ENCODE measurements at places on chromosomes 5 and 9.

DNA sequence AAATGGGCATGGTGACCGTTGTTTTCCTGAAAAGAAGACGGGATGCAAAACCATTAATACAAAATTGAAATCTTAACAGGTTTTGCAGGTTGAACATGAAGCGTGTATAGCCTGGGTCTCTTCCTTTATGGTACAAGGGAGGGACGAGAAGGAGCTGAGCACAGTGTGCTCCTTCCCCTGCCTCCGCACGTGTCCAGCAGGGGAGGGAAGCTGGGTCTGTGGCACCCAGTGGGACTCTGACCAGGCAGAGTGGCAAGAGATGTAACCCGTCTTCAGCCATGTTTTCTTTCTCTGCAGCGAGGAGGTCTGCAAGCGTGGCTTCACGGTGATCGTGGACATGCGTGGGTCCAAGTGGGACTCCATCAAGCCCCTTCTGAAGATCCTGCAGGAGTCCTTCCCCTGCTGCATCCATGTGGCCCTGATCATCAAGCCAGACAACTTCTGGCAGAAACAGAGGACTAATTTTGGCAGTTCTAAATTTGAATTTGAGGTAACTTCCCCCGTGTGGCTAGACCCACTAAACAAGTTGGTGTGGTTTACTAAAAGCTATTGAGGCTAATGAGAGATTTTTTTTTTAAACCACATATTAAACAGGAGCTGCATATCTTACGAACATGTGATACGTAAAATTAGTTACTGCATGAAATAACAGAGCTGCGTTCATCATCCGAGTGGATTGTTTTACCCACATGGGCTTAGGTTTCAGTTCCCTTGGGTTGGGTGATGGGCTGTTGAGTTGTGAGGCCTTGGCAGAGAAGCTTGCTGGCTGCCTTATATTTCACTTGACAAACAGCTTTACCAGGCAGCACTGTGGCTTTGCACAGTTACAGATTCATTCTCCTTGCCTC, 143.7 kb downstream of the TRIO start:
- no peak for DNase-seq

DNA sequence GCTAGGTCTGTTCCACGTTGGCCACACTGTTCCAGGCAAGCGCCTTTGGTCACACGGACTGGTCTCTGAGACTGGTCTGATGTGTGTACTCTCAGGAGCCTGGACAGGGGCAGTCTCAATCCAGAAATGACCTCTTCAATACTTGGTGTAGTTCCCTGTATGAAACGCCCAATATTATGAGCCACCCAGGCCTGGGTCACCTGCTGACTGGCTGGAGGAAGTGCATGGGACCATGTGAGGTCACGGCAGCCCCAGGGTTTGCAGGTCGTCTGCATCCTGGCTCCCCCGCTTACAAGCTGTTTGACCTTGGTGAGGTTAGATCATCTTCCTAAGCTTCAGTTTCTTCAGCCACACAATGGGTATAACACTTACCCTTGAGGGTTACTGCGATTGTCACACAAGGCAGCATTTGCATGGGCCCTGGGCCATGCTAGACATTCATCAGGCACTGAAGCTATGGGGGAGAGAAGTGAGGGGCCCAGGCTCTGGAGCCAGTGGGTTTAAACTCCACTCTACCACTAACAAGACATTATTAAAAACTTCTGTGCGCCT, 5.2 kb upstream of the GRHPR start:
- DNase-seq, result no peak

DNA sequence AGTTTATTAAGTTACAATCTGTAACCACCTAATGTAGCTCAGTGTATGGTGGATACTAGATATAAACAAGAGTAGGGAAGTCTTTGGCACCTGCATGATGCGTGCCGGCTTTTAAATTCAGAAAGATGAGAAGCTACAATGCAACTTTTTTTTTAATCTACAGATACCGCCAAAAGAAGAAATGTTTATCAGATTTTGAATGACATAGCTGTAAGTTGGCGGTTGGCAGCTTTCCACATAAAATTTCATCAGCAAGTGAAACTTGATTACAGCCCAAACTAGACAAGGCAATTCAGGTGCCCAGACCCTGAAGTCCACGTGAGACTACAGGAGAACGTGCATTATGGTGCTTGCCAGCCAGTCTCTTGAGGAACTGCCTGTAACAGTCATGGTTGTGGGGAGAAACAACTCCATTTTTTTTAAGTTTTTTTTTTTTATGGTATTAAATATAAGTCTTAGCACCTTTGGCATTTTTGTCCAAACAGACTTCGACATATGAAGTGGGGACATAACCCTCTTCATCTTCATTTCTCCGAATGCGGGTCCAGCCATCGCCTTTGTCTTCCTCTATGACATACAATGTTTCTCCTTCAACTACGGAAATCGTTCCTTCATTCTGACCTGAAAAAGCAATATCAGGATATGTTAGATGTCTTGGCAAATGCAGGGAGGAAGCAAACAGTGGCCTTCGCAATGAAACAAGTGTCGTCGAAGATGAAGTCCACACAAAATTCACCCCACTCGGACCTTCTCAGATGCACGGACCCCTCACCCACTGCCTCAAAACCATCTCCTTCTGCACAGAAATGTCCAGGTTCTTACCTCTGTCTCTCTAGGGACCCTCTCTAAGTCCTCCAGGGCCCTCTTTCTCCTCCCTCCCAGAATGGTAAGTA, 60.4 kb downstream of the USP20 start:
- DNase-seq, result no peak

DNA sequence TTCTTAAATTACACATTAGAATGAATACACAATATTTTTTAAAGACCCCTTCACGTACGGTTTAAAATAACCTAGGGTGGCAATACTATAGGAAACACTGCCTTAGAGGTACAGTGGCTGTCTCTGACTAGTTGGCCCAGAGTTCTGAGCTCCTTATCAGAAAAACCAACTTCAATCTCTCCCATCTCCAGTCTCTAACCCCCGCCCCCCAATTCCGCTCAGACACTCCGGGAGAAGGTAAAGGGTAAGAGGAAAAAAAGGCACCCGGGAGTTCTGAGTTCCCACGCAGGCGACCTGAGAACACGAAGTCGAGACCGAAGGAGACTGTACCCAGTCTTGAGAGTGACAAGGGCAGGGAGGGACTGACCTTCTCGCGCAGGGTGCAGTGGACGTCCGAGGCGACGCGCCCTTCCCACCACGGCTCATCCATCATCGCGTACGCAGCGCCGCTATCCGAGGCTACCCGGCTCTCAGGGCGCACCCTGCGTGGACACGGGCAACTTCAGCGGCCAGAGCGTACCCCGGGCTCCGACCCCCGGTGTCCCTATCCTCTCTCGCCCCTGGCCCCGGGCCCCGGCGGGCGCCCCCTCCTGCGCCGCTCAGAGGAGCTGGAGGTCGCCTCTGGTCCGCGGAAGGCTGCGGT, 752 bp downstream of the CCNJL start:
- peak; percentile 14 for DNase-seq

- no peak for DNase-seq
Observed at GRCh38 chr9:97237311-97237786, 70.1 kb upstream of the CCDC180 start.

DNA sequence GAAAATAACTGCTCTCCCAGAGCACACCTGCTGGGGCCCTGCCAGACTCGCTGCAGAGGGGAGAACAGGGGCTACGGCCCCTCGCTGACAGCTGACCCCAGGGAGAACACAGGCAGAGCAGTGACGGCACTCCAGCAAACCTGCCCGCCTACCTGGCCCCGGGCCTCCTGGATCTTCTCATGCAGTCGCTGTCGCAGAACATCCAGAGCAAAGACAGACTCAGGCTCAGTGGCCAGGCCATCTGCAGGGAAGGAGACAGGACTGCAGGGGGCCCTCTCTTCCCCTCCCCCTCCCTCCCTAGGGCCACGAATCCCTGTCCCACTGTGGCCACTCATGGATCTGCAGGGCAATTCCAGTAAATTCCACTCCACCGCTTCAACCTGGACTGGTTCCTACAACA, 2.4 kb downstream of the SURF6 start:
- no peak for DNase-seq

GRCh38 chr9:1057910-1058309, 7.8 kb downstream of the DMRT2 start:
- no peak for DNase-seq

- no peak for DNase-seq
Observed at GRCh38 chr9:115627511-115627910, 509.6 kb upstream of the TNC start.

- no peak for DNase-seq
Observed at GRCh38 chr9:107696302-107696701, 206.7 kb upstream of the KLF4 start.

GRCh38 chr5:68329554-68330255, 114.1 kb downstream of the PIK3R1 start:
- DNase-seq, result no peak

DNA sequence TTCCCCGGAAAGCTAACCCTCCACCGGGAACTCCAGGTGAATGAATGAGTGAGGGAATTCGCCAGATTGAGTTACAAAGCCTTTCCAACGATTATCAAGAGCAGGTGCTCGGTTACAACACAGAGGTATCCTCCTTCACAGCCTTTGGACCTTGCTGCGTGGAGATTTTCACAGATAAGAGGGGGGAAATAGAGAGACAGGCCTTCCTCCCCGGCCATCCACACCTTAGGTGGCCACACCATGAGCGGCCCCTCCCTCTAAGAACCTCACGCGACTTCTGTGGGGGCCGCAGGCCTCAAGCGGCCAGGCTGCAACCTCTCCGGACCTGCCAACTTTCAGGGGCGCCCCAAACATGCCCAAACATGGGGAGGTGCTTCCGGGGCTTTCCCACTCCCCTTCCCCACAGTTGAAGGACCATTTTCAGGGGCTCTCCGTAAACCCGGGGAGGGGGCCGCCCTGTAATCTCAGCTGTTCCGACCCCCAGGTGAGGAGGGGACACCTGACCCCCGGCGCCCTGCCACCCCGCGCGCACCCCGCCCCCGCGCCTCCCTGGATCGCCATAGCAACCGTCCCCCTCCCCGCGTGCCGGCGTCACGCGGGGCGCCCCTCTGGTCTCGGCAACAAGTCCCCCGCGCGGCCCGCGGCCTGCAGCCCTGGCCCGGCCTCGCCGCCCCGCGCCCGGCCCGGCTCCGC, 603 bp downstream of the DENND1A start:
- DNase-seq, result peak; percentile 5

GRCh38 chr5:151456321-151456940, 9.0 kb downstream of the SLC36A1 start:
- DNase-seq, result no peak

DNA sequence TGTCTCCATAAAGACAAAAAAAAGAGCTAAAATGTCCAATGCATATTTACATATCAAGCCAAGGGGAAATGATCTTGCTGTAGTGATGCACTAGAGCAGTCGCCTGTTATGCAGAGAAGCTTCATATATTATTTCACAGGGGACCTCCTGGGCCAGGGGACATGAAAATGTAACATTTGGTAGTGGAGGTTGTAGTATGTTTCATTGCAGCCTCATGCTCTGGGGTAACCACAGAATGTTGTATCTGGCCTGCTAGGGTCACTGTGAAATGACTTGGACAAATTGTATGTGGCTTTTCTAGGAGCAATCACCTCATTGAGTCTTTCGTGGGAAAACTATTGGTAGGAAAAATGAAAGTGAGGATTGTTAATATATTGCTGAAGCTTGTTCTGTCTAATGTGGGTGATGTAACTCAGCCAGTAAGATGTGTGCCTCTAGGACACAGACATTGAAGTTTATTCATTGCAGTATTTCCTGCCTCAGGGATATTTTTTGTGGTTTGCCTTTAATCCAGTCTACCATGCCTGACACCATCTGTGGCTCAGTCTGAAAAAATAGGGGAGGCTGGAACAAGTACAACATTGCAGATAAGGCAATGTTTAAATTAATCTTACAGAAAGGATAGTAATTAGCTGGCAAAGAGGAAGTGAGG, 430.8 kb upstream of the TNC start:
- DNase-seq, result no peak

- no peak for DNase-seq
Observed at GRCh38 chr5:119322948-119323537, 32.8 kb upstream of the TNFAIP8 start.

GRCh38 chr5:159704160-159704559, 212.1 kb upstream of the ADRA1B start:
- no peak for DNase-seq

- no peak for DNase-seq
Observed at GRCh38 chr9:33468215-33468730, 5.5 kb downstream of the NOL6 start.

DNA sequence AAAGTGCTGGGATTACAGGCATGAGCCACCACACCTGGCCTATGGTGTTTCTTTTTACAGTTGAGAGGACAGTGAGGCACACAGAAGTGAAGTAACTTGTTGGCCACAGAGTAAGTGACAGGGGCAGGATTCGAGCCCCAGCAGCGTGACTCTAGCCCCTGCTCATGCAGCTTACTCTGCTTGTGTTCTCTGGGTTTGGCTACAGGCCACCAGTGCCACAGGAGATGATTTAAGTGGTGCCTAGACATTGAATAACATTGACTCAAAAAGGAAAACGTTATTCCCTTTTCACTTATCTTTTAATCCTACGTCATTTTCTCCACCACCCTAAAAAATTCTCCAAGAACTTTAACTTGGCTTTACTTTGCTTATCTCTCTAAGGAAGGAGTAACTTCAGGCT, 61.4 kb downstream of the SNX24 start:
- DNase-seq, result no peak

GRCh38 chr5:157575381-157576020, at the start of gene ADAM19:
Gene ADAM19, minus strand, starts transcription at chr5:157575775. Its CDS starts 79 bp downstream, at chr5:157575696.
- DNase-seq, result peak; percentile 56

DNA sequence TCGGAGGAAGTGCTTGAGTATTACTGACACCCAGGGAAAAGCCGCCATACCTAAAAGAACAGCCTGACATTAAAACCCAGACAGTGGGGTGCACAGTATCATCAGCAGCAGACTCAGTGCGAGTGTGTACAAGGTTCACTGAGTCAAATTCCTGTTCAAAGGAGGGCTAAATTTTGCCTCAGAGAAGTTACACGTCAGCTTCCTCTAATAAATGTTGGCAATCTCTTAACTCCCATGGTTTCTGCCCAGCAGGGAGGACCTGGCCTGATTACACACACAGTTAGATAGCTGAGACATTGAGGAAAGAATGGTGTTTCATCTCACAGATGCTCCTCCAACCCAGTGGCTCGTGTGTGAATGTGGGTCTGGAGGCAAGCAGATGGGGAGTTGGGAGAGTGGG, 38.2 kb downstream of the NIPSNAP3B start:
- no peak for DNase-seq

DNA sequence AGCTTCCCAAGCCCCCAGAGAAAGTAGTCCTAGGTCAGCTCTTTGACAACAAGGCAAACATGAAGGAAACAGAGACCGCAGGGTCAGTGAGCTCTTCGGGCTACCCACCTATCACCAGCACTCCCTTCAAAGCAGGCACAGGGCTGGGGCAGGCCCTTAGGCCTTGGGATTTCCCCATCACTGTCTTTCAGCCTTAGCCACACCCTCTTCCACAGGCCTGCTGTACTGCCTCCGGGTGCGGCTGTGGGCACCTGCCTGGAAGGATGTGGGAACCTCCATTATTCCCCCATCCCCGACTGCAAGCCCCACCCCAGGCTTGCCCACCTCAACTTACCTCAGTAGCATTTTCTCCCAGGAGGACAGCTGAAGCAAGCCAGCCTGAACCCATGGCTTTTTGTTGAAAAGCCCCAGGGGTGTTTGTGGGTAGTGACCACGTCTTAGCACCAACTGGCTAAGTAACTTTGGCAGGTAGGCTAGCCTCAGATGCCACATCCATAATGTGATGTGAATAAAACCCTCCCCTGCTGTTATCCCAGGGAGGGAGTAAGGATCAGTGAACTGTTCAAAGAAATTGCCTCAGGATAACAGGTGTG, 100.2 kb downstream of the PIK3R1 start:
- DNase-seq, result peak; percentile 29
